ENCODE measurements at places on chromosomes 2 and 18.

DNA sequence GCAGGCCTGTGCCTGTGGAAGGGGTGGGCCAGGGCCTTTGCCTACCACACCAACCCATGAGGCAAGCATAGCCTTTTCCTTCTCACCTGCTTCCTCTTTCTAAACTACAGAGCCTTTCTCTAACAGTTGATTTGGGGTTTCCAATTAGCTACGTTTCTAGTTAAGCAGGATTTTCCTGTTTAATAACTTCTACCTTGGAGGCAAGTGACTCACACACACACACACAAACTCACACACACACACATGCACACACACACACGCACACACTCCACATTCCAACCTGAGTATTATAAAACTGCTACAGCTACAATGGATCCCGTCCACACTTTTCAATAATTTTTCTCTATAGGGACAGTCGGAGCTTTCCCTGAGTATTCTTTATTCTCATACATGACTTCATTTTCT lies 84.9 kb downstream of the SOX11 start:
- DNase-seq: no peak

GRCh38 chr2:43551990-43552389 lies 43.8 kb downstream of the THADA start:
- DNase-seq: no peak

GRCh38 chr2:217610401-217610814 lies 392.4 kb downstream of the TNS1 start:
- DNase-seq: peak; percentile 17

GRCh38 chr2:133844214-133844892 lies 276.1 kb upstream of the NCKAP5 start:
- peak; percentile 34 for DNase-seq

DNA sequence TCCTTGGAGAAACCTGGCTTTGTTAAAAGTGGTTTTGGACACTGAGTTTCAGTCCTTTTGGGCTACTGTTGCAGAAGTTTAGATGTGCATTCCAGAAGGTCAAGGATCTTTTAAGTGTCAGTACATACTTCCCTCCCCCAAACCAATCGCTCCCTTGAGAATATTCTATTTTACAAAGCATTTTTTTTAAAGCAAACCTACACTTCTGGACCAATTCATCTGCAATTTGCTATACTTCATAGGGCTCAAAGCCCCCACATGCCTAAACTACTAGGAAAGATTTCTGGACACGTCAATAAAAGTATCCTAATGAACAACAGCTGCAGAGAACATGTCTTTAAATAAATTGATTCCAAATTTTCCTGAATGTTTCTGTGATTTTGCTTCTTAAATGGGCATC lies 157.6 kb downstream of the RDH14 start:
- DNase-seq: no peak

- no peak for DNase-seq
These were observed 3.9 kb upstream of the SERPINB2 start for GRCh38 chr18:63883617-63884016.

DNA sequence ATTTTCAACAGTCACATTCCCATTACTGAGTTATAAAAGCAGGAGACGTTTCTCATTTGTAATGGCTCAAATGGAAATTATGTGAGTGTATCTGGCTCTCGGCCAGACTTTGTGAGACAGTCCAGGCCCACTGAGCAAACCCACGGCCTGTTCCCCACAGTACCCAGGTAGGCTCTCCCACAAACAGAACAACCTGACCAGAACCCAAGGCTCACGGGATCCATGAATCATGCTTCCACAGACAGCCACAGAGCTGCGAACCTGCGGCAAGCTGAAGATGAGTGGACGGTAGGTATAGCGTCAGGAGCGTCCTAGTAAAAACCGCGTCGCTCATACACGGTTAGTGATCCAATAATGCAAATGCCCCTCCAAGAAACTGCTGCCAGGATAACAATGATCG lies 34.2 kb downstream of the NDUFA10 start:
- no peak for DNase-seq

GRCh38 chr18:59265246-59265973 lies 7.8 kb downstream of the RAX start:
- DNase-seq: no peak

DNA sequence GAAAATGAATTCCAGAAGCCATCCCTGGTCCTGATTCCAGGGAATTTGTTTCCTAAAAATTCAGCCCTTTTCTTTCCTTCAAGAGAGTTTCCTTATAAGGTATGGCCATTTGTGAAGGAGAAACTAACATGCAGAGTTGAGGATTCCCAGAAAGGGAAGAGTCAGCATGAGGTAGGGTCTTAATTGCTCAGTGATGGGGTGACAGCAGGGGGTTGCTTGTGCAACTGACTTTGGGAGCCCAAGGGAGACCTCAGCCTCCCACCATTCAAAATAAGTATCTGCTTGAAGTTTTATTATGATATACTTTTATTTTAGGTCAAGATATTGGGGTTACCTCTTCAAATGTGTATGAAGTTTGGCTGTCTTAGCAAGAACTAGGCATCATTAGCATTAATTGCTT lies 74.9 kb upstream of the CELF4 start:
- DNase-seq: no peak

DNA sequence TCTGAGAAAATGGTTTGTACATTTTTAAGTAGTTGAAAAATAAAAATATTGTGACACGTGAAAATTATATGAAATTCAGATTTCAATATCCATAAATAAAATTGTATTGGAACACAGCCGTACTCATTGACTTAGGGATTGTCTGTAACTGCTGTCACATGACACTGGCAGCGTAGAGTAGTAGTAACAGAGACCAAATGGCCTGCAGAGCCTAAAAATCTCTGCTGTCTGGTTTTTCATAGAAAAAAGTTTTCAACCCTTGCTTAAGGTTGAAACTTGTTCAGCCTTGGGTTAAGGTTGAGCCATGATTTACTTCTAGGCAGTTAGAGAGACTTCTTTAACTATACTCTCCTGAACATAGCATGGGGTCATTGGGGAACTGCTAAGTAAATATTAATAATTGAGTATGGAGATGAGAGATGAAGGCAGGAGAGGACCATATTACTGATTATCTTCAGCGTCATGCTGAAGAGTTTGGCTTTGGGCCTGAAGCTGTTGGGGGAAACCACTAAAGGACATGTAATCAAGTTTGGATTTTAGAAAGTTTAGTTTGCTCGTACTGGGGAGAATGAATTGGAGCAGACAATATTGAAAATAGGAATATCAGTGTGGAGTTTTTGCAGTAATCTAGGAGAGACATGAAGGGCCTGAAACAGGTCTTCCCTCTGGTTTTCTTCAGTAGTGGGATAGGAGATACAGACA lies 16.2 kb downstream of the EML4 start:
- DNase-seq: no peak

DNA sequence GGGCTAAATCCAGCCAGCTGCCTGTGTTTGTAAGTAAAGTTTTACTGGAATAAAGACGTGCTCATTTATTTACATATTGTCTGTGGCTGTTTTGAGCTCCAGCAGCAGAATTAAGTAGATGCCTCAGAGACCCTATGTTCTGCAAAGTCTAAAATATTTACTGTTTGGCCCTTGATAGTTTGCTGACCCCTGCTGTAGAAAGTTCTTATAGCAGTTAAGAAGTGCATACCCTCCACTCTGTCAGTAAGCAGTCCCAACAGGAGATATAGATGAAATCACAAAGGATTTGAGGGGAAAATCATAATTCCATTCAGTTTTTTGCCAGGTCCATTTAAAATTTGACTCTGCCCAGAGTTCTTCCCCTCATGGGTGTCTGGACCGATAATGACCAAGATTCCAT lies 50.1 kb upstream of the ITM2C start:
- no peak for DNase-seq

GRCh38 chr2:121492409-121492808 lies 38.3 kb upstream of the RNU4ATAC start:
- no peak for DNase-seq

GRCh38 chr2:62284980-62285379 lies 89.1 kb downstream of the B3GNT2 start:
- DNase-seq: no peak

DNA sequence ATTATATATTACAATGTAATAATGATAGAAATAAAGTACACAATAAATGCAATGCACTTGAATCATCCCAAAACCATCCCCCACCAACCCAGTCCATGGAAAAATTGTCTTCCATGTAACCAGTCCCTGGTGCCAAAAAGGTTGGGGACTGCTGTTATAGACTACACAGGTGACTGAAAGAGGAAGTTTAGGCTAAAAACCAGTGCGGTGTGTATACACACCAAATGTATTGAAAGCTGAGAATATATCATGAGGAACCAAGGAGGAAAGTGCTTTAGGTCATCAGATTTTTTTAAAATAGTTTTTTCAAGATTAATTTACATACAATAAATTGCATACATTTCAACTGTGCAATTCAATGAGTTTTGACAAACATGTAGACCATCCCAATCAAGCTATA lies 20.5 kb upstream of the C1D start:
- no peak for DNase-seq

DNA sequence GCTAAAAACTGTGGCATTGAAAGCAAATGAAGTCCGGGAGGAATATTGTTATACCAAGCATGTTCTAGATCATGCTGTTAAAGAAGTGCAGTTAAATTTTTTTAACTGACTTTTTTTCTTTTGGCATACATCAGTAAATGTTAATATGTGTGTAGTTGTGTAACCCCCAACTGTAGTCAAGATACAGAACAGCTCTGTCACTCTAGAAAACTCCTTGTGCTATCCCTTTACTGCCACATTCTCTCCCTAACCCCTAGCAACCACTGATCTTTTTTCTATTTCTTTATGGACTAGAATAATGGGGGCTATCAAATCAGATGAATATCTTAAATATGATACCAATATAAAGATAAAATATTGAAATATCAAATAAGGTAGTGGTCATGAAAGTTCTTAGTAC lies 46.4 kb downstream of the LCLAT1 start:
- DNase-seq: no peak

DNA sequence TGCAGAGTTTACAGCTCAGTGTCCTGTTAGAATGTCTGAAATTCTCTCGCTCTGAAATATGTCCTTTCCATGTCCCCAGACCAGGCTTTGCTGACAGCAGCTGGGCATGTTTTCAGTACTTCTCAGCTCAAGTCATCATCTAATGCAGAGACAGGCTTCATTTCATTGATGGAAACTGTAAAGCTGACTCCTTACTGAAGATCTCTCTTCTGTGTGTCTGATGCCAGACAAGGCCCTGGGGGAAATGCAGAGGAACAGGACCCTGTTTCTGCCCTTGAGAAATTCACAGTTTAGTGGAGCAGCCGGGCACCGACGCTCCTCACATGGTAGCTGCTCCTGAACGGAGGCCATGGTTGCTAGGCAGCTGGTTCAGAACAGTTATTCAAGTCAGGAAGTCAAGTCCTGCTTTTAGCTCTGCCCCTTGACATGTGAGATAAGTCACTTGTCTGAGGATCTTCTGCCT lies 24.6 kb upstream of the FZD7 start:
- DNase-seq: no peak

- no peak for DNase-seq
These were observed 60.9 kb upstream of the MMADHC start for GRCh38 chr2:149648282-149649030.

- no peak for DNase-seq
These were observed 43.7 kb downstream of the CERKL start for GRCh38 chr2:181613241-181613640.

GRCh38 chr2:147577998-147578380 lies 266.8 kb upstream of the ACVR2A start:
- DNase-seq: no peak

DNA sequence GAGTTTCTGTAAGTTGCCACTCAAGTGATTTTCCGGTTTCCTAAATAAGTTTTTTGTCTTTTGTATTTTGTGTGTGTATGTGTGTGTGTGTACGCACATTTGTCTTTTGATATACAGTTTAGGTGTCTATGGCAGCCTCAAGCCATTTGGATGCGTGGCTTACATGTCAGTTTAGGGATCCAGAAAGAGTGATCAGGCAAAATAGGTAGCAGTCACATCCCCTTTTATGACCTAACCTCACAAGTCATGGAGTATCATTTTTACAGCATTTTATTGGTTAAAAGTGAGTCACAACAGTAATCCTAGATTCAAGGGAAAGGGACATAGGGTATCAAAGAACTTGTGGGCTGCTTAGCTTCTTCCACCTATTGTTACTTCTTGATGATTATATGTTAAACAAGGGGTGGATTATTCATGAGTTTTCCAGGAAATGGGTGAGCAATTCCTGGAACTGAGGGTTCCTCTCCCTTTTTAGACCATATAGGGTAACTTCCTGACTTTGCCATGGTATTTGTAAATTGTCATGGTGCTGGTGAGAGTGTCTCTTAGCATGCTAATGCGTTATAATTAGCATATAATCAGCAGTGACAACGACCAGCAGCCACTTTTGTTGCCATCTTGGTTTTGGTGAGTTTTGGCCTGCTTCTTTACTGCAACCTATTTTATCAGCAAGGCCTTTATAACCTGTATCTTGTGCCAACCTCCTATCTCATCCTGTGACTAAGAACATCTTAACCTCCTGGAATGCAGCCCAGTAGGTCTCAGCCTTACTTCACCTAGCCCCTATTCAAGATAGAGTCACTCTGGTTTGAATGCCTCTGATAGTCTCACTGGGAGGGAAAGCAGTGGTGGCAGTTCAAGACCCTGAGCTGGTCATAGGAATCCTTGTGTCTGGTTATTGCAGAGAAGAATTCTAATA lies 8.6 kb upstream of the SOCS6 start:
- DNase-seq: no peak

- no peak for DNase-seq
These were observed 150.7 kb upstream of the DLX2 start for GRCh38 chr2:172253190-172254052.

DNA sequence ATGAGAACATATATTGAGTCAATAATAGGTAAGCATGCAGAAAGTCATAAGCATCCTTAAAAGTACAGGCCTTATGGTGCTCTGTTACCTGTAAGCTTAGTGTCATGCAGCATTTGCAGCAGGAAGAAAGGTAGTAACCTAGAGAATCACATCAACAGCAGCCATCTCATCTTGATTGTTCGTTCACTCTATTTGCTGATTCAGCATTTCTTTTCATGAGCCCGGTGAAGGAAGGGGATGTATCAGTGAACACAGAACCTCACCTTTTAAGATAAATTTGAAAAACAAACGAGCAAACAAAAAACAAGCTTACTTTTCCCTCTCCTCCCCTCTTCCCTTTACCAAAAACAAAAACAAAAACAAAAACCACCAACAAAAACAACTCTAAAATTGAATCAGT lies 89.9 kb downstream of the MIB1 start:
- DNase-seq: no peak

DNA sequence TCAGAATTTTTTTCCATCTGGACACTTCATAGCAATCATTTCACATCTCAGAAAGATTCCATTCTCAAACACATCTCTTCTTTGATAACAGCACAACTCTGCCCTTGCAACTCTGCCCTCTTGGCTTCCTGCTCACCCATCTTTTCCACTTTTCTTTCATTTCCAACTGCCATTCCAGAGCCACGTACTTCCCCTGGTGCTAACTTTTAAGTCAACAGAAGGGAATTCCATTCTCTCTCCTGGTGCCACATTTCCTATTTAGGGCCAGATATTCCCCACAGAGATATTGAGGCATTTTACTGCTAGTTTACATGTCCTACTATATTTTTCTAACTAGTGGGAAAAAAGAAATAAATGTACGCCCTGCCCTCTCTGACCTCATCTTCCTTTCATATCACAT lies 590.2 kb downstream of the ARHGAP15 start:
- DNase-seq: no peak

All from activated T-cell treated with anti-CD3 and anti-CD28 coated beads for 1 hour (primary cell).